T-cell (primary cell): ENCODE measurements at places on chromosomes 5 and 9.

GRCh38 chr5:125865166-125865815 is 557.9 kb upstream of the GRAMD2B start:
- DNase-seq, result no peak

DNA sequence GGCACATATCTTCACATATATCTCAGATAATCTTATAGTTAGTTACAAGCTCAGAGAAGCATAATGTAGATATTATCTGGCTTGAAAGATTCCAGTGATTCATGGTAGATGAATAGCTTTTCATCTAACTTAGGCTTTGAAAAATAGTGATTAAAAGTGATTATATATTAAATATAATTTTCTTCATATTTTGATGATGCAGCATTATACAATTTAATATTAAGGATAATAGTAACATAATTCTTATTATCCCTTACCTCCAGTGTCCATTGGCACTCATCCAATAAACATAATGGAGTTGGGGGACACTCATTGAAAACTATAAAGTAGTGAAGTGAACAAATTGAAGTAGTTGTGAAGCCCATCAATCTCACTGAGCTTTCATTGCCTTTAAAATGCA is 35.8 kb downstream of the NMUR2 start:
- no peak for DNase-seq

DNA sequence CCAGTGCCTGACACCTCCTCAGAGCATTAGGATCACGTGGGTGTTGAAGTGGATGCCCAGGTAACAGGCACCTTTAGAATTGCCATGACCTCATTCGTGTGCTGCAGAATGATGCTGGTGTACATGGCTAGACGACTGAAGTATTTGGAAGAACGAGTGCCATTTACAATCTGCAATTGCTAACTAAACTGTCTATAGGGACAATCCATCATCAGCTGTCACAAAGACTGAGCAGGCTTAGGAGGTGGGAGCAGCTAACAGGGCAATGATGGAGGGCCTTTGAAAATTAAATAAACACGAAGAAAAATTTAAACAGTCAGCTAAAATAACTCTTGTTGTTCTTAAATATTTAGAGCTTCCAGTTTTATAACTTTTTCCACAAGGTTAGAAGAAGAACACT is 375.8 kb downstream of the GADD45G start:
- no peak for DNase-seq

DNA sequence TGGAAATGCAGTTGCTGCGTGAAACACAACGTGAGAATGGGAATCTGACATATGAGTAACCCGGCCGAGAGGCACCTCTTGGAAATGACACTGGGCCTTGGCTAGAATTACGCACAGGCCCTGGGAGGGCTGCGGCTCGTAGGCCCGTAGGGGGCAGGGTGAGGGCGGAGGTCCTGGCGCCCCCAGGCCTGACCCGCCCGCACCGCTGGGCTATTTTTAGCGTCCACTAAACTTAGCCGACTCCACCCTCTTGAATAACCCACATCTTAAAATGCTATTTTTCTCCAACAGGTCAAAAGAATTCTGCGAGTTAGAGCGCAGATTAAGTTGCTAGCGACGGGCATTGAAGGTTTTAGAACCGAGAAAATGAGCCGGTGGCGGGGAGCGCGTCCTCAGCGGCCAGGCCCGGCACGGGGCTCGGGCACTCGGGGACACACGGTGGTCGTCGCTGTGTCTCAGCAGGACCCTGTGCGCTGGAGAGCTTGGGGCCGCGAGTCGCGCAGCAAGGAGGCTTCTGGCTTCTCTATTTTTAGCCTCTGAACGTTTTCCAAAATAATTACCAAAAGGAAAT is 168.5 kb downstream of the AUH start:
- DNase-seq, result peak; percentile 14

DNA sequence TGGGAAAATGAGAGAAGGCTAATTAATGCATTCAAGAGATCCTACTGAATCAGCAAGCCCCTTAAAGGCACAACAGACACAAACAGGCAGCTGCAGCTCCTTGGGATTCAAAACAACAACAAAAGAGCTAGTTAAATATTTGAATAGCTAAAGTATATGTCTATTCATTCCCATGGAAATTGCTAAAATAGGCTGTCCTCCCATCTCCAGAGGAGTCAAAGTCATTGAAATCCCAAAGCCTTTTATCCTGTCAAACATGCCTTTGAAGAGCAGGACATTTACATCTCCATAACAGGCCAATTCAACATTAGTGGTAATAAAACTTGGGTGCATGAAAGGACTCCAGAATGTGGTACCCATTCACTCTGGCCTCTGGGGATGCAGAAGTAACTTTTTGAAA is 177.4 kb downstream of the NTRK2 start:
- no peak for DNase-seq

GRCh38 chr9:97512966-97513560 is 11.6 kb downstream of the TMOD1 start:
- DNase-seq, result no peak

GRCh38 chr9:36637491-36638270 is 65.0 kb downstream of the MELK start:
- no peak for DNase-seq

- no peak for DNase-seq
Measured at GRCh38 chr5:1019001-1019905, 10.7 kb downstream of the NKD2 start.

DNA sequence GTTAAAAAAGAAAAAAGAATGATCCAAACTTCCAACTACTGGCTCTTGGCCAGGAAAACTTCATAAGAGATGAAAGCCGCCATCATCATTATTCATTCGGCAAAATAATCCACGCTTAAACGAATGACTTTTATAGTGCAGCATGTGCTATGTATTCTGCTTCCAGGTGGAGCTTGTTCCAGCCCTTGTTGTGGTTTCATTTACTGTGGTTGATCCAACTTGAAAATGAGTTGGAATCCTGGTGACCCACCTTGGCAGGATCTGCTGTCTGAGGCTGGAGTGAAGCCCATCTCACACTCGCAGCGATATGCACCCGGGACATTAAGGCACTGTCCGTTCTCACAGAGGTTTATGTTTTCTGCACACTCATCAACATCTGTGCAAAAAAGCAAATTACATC is 209.6 kb downstream of the FBN2 start:
- DNase-seq, result no peak

- DNase-seq, result no peak
Measured at GRCh38 chr5:181047921-181048320, 7.9 kb downstream of the BTNL9 start.

GRCh38 chr9:126144196-126144595 is 182.4 kb upstream of the MVB12B start:
- no peak for DNase-seq

GRCh38 chr9:89379031-89379430 is 60.7 kb downstream of the SECISBP2 start:
- DNase-seq, result no peak

- no peak for DNase-seq
Measured at GRCh38 chr9:70315389-70315788, 56.6 kb downstream of the SMC5 start.

DNA sequence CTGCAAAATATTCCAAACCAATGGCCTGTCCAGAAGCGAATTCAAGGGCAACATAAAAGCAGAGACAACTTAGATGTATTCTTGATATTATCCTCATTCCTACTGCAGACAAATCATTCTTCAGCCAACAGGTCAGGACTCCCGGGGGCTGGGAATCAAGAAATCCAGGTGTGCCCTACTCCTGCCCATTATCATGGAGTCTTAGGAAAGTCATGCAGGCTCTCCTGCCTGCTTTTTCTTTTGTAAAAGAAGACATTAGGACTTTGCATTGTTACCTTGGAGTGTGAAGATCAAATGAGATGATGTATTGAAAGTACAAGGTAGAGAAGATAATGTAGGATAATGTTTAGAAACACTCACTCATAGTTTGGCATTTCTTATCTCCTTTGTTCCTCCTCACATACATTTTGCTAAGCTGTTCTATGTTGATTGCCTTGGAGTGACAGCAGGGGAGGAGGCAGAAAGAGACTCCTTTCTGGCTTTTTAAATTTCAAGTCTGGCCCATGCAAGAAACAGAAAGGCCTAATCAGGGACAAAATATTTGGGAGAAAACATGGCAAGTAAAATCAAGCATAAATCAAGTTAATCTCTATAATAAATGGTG is 113.8 kb downstream of the SV2C start:
- DNase-seq, result no peak

- no peak for DNase-seq
Measured at GRCh38 chr9:130117816-130118632, 54.2 kb upstream of the NCS1 start.

DNA sequence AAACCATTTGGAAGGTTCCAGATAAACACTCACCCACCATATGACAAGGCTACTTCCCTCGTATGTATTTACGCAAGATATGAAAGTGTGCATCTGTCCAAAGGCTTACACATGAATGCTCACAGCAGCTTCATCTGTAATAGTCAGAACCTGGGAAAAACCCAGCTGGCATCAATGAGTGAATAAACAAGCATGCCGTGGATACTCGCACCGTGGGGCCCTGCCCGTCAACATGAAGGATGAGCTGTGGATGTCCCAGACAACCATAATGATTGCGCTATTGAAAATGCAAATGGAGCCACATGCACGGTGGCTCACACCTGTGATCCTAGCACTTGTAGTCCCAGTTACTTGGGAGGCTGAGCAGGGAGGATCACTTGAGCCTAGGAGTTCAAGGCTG is 60.6 kb upstream of the FCN1 start:
- DNase-seq, result no peak

- DNase-seq, result no peak
Measured at GRCh38 chr5:93246090-93246855, 334.7 kb downstream of the NR2F1-AS1 start.

DNA sequence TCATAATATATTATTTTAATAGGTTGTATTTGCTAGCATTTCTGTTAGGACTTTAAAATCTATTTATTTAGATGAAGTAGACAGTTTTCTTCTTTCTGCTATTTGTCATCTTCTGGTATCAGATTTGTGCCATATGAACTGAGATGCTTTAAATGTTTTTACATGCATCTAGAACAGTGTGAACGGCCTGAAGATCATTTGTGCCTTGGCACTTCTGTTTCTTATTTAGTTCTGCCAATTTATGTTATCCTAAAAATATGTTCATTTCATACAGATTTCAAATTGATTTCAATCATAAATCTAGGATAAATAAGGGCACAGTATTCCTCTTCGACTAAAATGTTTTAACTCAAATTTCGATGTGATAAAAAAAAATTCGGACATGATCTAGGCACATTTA is 16.1 kb downstream of the ZBTB34 start:
- DNase-seq, result no peak

GRCh38 chr5:83844449-83845068 is 123.9 kb upstream of the HAPLN1 start:
- no peak for DNase-seq

DNA sequence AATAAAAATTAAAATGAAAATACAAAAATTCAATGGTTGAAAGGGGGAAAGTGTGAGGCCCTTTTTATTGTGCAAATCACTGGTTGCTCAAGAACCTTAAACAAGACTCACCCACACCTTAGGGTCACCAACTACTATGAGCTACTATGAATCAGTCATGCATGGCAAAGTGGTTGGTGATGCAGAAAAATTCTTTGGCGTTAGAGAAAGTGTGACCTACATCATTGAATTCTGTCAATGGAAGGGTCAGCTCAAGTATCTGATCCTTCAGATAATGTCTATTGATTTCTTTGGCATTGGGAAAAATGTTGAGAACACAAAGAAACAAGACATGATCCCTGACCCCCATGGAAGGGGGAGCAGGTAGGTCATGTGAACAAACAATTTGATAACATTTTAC is 149.7 kb upstream of the ADCY2 start:
- DNase-seq, result no peak

DNA sequence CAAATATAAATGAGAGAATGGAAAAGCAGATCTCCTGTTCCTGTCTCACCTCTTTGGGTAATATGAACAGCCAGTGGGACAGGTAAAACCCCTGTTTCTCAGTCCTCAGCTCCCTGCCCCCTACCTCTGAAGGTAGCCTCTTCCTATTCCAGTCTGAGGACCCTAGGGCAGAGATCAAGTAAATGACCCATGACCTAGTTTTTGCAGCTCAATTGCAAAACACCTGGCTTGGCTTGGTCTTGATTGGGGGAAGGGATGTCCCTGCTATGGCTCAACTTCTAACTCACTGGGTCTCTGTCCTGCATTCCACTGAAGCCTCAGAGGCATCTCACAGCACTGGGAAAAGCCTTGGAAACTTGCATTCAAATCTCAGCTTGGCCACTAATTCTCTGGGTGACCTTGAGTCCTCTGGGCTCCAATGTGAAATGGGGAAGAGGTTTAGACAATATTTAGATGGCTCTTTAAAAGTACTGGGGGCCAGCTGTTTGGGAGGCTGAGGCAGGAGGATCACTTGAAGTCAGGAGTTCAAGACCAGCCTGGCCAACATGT is 1.6 kb upstream of the GALT start:
- DNase-seq, result no peak

- DNase-seq, result no peak
Measured at GRCh38 chr5:20536341-20536740, 548.3 kb upstream of the CDH18 start.

- DNase-seq, result no peak
Measured at GRCh38 chr9:89698411-89699005, 93.7 kb downstream of the GADD45G start.

- peak; percentile 30 for DNase-seq
Measured at GRCh38 chr5:177372910-177373309, 11.3 kb upstream of the SLC34A1 start.

DNA sequence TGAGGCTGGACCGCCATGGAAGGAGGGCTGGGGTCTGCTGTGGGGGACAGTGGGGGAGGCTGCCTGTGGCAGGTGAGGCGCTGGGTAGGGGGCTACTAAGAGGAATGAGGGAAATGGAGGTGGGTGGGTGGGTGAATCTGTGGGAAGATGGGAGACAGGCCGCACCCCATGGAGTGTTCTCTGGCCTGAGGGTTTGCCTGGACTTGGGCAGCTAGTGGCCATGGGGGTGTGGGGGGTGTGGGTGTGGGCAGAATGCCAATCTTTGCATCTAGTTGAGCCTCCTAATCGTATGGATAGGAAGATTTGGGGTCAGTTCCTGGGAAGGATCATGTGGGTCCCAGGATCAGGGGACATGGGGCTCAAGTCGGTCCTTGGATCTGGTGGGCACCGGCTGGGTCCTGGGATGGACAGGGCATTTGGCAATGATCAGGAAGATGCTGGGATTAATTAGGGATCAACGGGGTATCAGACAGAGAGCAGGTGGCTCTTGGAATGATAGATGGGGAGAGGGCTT is 518 bp downstream of the ZDHHC12 start:
- no peak for DNase-seq

DNA sequence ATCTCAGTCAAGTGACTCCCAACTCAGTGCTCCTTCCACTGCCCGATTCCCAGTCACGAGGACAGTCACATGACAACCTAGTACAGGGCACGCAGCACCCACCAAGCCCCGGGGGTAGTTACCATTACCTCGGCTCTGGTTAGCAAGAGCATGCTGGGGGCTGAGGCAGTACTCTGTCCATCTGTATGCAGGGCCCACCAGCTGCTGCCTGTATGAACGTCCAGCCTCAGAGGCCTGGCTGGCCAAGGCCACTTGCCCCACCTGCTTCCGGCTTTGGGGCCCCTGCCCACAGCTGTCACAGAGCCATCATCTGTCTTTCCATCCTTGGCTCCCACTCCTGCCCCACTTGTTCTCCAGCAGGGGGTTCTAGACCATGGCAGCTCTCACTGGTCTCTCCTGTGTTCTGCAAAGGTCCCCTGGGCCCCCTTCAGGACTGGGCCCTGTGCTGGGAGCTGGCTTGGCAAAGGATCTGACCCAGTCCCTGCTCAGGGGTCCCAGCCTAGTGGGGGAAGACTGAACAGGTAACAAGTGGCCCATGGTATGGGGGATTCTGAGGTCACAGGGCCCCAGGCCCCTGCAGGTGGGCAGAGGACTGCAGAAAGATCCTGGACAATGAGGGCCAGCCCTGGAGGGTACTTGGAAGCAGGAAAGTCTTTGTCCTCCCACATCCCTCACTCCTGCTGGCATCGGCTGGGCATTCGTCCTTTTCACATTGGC is 3.3 kb downstream of the RPL35 start:
- no peak for DNase-seq

- DNase-seq, result no peak
Measured at GRCh38 chr5:149794487-149794971, 64.4 kb downstream of the PPARGC1B start.
